ENCODE measurements at places on chromosomes 6 and 20.
A peak's percentile ranks its signal among the peaks of the same experiment; 100 is the strongest.

GRCh38 chr20:35174458-35175216 is 2.8 kb downstream of the PROCR start:
- DNase-seq: peak; percentile 21

- no peak for DNase-seq
These were observed 150.2 kb upstream of the RNF217 start for GRCh38 chr6:124812067-124812466.

DNA sequence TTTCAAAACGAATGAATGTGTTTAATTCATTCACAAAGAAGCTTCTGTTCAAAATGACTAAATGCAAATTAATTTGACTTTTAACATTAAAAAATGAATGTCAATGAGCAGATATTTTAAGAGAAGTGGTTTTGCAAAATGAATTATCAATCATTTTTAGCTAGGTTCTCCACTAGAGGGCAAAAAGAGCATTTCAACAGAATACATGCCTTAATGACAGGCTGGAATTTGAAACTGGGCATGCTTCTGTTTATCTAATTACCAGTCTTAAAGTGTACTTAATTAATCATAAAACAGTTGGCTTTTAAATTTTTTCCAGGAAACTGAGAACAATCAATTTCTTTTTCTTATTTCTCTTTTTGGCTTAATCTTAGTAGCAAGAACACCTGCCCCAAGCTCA is 63.8 kb upstream of the TINAG start:
- no peak for DNase-seq

- DNase-seq: no peak
These were observed 58.4 kb downstream of the TRAM2 start for GRCh38 chr6:52518279-52518945.

DNA sequence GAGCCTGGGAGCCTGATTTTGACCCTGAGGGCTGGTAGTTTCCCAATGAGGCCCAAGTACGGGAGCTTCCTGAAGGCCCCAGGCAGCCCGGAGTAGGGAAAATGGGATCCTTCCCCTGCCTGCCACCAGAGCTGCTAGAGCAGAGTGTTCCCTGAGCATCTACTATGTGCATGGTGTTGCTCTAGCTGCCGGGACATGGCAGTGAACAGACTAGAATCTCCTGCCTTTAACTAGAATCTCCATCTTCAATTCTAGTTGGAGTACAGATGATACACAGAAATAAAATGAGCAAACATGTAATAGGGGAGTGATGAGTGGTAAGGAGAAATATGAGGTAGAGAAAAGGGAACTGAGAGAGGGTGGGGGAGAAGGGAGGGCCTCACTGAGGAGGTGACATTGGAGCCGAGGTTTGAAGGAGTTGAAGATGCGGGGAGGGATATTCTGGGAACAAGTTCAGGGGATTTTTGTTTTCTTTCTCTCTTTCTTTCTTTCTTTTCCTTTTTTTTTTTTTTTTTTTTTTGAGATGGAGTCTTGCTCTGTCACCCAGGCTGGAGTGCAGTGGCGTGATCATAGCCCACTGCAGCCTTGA is 18.5 kb downstream of the VSTM2L start:
- no peak for DNase-seq

GRCh38 chr20:6122873-6123648 is at the start of gene FERMT1:
FERMT1 (minus strand) TSS chr20:6123030; CDS start chr20:6119554, 3,476 bp downstream.
- peak; percentile 29 for DNase-seq

DNA sequence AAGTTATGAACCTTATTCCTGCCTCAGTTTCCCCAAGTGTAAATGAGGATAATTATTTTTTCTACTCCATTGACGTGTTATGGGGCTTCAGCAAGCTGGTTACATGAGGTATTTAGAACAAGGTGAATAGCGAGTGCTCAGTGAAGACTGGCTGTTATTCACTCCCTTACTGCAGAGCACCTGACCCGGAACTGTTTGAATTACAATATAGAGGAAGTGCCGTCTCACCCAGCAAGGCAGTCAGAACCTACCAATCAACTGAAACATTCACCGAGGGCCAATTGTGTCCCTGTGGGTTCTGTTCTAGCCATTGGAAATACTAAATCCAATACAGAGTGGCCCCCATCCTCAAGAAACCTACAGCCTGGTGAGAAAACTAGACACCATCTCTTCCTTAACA is 216.9 kb downstream of the UST start:
- no peak for DNase-seq

- DNase-seq: no peak
These were observed 83.5 kb upstream of the SYNCRIP start for GRCh38 chr6:85726206-85726605.

DNA sequence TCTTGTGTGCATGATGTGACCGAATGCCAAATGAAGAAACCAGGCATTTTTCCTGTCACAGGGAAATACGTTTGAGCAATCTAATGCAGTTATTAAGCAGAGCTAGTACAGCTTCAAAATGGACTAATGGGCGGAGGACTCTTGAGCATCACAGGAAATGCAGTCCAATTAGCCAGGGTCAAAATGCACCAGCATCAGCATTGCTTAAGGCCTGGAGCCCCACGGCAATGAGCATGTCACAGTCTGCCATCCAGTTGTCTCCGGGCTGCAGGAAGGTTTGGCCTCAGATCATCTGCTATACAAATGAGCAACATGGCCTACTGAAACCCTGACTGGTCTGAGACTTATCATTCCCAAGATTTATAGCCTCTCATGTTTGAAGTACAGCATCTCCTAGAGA is 652.1 kb upstream of the SLC35B3 start:
- DNase-seq: peak; percentile 21

DNA sequence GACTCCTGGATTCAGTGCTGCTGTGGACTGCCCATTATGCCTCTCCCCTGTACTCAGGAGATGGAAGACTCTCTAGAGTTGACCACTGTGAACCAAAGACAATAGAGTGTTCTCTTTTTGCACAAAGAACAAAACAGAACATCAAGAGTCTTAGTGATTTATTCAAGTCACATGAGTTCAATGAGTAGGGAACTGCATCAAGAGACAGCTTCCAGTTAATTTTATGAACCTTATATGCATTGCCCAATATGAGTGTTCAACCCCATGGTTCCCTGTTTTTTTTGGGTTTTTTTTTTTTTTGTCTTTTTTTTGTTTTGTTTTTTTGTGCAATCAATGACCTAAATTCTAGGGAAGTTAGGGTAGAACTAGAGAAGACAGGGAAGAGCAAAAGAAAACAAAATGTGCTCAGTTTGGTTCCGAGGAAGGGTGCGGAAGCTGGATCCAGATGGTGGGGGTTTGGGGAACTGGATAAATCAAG is 224.3 kb downstream of the MAFB start:
- DNase-seq: no peak

DNA sequence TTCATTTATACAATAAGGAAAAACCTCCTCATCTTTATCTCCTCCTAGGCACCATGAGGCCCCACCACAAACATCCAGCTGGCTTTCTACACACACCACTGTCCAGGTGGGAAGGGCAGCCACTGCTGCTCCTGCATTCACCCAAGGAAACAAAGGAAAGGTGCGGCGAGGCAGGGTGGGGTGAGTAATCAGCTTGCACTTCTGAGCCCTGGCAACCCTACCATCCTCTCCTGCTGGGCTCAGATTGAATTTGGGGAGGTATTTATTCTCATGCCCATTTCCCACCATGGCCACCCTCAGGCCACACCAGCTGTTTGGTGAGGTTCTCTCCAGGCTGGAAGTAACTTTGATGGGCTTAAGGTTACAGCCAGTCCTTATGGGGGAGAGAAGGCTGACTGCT is 31.2 kb upstream of the SPDEF start:
- no peak for DNase-seq

- peak; percentile 88 for DNase-seq
These were observed 6.9 kb upstream of the KIF16B start for GRCh38 chr20:16580147-16580546.

DNA sequence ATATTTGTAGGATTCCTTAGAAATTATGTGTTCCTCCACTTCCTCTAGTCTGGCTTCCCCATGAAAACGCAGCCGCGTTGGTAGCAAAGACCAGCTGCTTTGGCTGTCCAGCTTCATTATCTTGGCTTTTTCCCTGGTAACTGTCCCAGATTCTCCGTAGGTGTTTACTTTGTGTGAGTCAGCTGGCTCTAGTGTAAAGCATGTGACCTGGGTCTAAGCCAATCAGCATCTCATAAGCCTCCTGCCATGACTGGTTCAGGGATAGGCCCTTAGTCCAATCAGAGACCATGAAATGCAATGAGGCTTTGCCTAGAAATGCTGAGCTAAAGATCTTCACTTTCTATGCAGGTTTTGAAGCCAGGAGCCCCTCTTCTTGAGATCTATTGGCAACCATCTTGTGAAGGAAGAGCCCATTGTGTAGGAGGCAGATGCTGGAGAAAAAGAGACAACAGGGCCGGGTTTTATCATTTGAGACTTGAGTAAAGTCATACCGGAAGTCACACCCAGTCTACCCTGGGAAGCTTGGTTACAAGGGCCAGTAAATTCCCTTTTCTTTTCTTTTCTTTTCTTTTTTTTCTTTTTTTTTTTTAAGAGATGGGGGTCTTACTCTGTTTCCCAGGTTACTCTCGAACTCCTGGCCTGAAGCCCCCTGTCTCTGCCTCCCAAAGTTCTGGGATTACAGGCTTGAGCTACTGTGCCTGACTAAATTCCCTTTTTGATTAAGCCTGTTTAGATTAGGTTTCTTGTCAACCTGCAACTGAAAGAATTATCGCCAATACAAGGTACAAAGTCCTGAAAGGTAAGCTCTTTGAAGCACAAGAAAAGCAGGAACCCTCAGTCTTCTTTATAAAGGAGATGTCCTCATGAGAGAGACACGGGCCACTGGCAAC is 256.5 kb upstream of the RREB1 start:
- DNase-seq: peak; percentile 94

DNA sequence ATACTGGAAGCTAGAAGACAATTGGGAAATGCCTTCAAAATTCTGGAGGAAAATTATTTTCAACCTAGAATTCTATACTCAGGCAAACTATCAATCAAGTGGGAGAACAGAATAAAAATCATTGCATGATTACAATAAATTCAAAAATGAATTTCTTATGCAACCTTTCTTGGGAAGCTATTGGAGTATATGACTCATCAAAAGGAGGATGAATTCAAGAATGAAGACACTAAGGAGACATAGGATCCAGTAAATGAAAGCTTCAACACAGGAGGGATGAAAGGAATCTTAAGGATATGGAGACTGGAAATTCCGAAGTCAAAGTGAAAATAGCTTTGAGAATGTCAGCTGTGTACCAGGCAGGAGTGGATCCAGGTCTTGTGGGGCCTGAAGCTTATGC is 12.6 kb upstream of the UBR2 start:
- DNase-seq: no peak

DNA sequence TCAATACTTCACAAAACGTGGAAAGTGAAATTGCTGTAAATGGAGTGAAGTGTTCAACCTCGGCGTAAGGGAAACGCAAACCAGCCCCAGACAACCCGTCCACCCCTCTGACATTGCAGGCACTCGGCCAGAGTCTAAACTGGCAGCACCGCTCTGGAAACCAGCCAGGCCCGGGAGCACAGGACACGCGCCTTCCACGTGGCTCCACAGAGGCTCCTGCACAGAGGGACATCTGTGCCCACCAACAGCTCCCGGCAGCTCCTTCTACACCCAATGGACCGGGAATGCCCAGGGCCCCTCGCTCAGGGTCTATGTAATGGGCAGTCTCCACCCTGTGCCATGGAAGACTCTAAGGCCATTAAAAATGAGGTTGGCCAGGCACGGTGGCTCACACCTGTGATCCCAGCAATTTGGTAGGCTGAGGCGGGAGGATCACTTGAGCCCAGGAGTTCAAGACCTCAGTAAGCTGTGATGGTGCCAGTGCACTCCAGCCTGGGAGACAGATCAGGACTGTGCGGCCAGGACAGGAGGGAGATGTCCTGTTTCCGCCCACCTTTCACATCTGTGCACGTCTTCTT is 3.4 kb upstream of the HELZ2 start:
- no peak for DNase-seq

- no peak for DNase-seq
These were observed 209.4 kb upstream of the JAG1 start for GRCh38 chr20:10883166-10883565.

GRCh38 chr20:4929686-4930397 is 71.5 kb downstream of the SLC23A2 start:
- no peak for DNase-seq

GRCh38 chr6:38387971-38388370 is 251.8 kb downstream of the BTBD9 start:
- DNase-seq: no peak

- no peak for DNase-seq
These were observed 433.2 kb upstream of the BTBD3 start for GRCh38 chr20:11484479-11484878.

- DNase-seq: peak; percentile 39
These were observed 204.4 kb downstream of the SAMD5 start for GRCh38 chr6:147712841-147713240.

DNA sequence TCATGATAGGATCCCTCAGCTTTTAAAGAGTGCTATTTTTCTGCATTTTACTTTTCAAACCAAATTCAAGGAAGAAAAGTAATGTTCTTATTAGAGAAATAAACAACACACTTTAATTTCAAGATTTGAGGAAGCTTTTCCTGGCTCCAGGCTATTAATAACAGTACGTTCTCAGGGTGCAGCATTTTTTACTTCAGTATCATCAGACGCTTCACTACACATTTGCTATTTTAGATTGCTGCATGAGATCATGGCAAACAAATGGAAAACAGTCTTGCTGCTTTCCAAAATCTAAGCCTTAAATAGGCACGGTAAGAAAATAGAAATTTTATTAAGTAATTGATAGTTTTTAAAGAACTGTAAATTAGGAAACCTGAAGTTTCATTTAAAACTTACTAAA is 253.6 kb upstream of the EXOC2 start:
- DNase-seq: no peak

DNA sequence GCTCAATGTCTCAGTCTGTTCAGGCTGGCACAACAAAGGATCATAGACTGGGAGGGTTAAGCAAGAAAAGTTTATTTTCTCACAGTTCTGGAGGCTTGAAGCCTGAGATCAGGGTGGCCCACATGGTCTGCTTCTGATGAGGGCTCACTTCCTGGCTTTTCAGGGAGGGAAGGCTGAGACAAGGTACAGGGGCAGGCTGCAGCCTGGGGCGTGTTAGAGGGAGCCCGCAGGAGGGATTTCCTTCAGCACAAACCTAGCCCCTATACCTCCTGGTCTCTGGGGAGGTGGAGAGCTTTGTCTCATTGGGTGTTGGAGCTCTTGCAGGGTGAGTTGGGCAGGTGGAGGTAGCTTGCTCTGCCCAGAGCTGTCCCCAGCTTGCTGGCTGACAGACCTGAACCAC is 81.1 kb upstream of the GPR6 start:
- peak; percentile 73 for DNase-seq

DNA sequence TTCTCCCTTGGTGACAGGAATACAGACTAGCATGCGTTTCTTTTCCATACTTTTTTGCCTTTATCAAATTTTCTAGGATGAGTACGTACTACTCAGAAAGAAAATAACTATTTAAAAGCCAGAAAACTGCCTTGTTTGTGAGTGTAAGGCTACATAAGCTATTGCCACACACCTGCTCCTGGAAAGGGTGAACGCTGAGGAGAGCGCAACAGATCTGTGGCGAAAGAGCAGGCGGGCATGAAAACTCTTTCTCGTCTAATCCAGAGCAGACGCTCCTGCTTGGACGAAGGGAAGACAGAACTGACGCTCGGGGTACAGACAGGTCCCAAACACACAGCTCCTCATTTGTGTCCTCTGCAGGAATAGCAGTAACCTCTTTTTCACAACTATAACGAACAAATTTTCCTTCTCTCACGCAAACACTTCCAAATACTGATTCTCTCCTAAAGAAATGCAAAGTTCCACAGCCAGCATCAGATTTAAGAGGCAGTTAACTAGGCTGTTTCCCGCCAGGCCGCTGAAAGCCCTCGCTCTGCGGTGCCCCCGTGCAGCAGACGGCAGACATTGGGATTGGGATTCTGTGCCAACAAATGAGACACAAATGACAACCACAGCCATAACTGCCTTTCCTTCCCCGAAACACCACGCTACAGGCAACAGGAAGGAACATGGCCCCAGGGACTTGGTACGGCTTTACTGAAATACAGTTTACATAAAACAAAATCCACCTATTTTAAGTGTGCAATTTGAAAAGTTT is 20.0 kb downstream of the TAF4 start:
- DNase-seq: no peak
